ENCODE measurements at places on chromosomes 11 and 22. TPM values are rescaled to one million over a fixed set of nuclear protein-coding genes. Genes with fewer than 3 reads are reported as not detected.

- peak overlapping the region; percentile 54 for H3K4me3 ChIP-seq
- peak; percentile 85 for DNase-seq
- peaks cover 7% of the 10 kb centered on the region for H3K4me1 ChIP-seq
- no peaks in the 10 kb centered on the region for H3K36me3 ChIP-seq
- H3K27ac ChIP-seq, result no peak overlapping the region
Observed at GRCh38 chr22:39388261-39389011, 11.1 kb upstream of the TAB1 start.

DNA sequence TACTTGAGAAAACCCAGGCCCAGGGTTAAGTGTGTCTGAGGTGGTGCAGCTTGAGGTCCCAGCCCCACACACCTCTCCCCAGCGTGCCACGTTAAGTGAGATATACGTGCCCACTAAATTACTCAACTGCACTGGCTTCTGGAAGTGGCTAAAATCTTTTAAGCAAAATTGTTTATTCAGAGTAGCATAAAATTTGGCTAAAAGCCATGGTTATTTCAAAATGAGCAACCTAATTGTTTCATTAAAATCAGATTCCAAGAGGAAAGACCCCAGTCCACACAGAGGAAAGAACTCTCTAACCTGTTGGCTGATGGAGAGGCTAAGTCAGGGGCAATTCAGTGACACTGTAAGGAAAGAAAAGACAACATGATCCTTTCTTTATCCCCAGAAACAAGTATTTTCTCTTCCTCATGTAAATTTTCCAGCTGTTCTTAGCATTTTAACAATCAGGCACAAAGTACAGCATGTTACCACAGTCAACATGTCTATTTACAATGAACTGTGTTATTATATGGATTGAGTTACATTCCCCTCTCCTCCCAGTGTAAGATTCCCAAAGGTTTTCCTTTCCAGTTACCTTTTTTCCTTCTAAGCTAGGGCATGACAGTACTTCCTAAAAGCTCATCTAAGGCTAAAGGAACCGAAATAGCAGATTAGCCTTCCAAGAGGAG, 26.6 kb downstream of the NUP50 start:
- no peaks in the 10 kb centered on the region for H3K27me3 ChIP-seq
- no peak overlapping the region for H3K4me3 ChIP-seq
- no peaks in the 10 kb centered on the region for H3K4me1 ChIP-seq
- H3K36me3 ChIP-seq, result peaks cover 5% of the 10 kb centered on the region

DNA sequence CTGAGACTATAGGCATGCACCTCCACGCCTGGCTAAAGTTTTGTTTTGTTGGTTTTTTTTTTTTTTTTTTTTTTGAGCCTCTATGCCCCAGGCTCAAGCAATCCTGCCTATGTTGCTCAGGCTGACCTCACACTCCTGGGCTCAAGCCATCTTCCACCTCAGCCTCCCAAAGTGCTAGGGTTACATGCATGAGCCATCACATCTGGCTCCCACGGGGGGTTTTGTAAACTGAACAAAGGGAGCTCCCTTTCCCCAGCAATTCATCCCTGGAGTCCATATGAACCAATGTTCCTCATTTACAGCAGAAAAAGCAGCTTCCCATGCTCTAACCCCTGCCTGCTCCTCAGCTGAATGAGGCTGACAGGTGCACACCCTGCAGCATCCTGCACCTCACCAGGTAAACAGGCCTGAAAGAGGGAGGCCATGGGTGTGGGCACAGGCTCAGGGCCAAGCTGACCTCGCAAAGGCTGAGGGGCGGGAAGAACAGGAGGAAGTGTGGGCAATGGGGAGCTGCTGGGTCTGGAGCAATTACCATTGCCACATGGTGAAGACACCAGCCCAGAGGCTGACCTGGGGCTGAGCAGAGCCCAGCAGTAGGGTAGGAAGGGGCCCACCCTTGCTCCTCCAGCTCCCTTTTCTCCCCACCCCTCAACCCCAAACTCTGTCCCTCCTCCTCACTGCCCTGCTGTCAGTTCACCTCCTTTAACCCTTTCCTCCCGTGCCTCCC, 58.2 kb downstream of the RBX1 start:
- H3K27me3 ChIP-seq, result no peaks in the 10 kb centered on the region
- peak; percentile 77 for DNase-seq
- H3K4me3 ChIP-seq, result no peak overlapping the region
- H3K4me1 ChIP-seq, result peaks cover 18% of the 10 kb centered on the region
- peak overlapping the region; percentile 44 for H3K27ac ChIP-seq

- peaks cover 6% of the 10 kb centered on the region for H3K36me3 ChIP-seq
- H3K27me3 ChIP-seq, result no peaks in the 10 kb centered on the region
- H3K27ac ChIP-seq, result no peak overlapping the region
- peaks cover 10% of the 10 kb centered on the region for H3K4me1 ChIP-seq
- H3K4me3 ChIP-seq, result no peak overlapping the region
Observed at GRCh38 chr11:87298155-87298554, 260.4 kb downstream of the TMEM135 start.

- DNase-seq, result no peak
- no peaks in the 10 kb centered on the region for H3K27me3 ChIP-seq
- H3K27ac ChIP-seq, result no peak overlapping the region
- H3K4me1 ChIP-seq, result peaks cover 15% of the 10 kb centered on the region
- no peak overlapping the region for H3K4me3 ChIP-seq
Observed at GRCh38 chr22:19961201-19961580, 19.6 kb upstream of the TXNRD2 start.

DNA sequence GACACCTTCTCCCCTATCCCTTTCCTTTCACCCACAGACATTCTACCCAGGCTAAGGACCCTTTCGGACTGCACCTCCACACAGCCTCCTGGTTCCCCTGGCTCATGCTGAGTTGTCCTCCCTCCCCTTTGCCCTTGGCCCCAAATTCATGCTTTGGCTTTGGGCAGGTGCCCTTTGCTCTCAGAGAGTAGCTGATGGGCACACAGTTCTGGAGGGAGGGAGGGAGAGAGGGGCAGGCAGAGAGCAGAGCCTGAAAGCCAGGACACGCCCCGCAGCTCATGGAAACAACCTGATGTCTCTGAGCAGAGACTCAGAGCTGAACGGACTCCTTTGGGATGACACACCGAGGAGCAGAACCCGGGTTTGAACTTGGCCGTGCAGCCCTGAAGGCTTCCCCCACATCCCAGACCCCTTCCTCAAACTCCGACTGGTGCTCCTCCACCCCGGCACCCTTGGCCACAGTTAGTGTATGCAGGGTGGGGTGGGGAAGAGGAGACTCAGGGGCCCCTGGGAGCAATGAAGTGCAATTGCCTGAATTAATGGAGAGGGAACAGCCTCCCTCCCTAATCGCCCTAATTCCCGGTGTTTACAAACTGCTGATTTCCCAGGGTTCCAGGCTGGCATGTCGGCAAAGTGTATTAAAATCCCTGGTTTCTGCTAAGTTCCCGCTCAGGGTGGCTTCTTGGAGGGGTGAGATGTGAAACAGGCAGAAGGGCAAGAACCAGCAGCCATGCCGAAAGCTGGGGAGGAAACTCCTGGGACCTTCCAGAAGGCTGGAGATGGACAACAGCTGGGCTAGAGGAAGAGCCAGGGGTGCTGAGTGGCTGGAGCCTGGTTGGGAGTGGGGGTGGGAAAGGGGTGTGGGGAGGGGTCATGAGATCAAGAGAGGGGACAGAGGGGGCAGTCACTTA, 71.2 kb upstream of the SHISAL1 start:
- no peak overlapping the region for H3K27ac ChIP-seq
- no peaks in the 10 kb centered on the region for H3K4me1 ChIP-seq
- no peaks in the 10 kb centered on the region for H3K27me3 ChIP-seq
- no peak overlapping the region for H3K4me3 ChIP-seq

DNA sequence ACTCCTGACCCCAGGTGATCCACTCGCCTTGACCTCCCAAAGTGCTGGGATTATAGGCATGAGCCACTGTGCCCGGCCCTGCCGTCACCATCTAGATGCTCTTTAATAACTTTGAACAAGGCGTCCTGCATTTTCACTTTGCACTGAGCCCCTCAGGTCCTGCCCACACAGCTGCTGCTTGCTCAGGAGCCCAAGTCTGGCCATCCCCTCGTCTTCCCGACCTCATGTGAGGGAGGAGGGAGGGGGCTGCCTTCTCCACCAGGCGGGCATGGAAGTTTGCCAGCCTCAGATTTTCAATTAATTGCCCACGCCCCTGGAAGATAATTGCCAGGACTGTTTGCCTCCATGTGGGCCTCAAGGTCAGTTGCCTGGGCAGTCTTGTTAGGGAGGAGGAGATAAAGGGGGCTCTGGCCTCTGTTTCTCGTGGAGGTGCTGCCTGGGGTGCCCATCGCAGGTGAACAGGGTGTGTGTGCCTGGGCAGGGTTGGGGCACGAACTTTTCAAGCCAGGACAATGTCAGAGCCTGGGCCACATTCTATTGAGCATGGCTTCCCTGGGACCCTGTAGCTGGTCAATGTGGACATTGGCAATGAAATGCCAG, 27.9 kb upstream of the MYEOV start:
- no peak overlapping the region for H3K4me3 ChIP-seq
- H3K27me3 ChIP-seq, result no peaks in the 10 kb centered on the region
- H3K27ac ChIP-seq, result no peak overlapping the region
- DNase-seq, result no peak
- H3K36me3 ChIP-seq, result no peaks in the 10 kb centered on the region
- H3K4me1 ChIP-seq, result peaks cover 4% of the 10 kb centered on the region

DNA sequence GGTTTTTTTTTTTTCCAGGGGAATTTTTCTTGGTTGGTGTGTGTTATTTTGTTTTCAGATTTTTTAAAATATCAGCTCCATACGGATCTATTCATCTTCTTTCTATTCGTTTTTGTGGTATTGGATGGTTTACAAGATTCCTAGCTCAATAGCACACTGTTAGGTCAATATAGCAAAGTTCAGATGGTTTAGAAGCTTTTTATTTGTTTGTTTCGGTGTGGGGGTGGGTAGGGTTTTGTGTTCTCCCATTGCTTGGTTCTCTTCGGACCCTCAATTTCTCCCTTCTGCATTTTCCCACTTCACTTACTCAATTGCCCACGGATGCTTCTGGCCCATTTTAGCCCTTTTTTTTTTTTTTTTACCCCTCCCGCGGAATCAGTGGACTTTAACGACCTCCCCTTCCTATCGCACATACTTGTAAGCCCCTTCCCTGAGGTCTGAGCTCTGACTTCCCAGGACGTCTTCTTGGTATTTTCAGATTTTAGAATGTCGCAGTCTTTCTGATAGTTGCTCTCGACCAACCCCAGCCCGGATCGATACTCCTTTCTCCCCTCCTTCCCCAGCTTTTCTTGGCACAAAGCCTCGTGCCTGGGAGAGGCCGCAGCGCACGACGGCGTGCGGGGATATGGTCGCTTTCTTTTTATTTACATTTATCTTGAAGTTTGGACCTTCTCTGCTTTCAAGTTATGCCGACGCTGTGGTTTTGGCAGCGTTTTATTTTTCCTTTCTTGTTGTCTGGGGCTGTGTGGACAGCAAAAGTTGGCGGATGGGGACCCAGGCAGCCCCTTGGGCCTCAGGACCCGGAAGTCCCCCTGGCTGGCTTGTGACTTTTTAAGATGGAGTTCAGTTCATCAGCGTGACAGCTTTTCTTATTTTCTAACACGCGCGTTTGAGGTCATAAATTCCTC, 4.4 kb upstream of the SPDYC start:
- no peak overlapping the region for H3K4me3 ChIP-seq
- H3K4me1 ChIP-seq, result no peaks in the 10 kb centered on the region
- H3K27me3 ChIP-seq, result no peaks in the 10 kb centered on the region
- no peak overlapping the region for H3K27ac ChIP-seq

DNA sequence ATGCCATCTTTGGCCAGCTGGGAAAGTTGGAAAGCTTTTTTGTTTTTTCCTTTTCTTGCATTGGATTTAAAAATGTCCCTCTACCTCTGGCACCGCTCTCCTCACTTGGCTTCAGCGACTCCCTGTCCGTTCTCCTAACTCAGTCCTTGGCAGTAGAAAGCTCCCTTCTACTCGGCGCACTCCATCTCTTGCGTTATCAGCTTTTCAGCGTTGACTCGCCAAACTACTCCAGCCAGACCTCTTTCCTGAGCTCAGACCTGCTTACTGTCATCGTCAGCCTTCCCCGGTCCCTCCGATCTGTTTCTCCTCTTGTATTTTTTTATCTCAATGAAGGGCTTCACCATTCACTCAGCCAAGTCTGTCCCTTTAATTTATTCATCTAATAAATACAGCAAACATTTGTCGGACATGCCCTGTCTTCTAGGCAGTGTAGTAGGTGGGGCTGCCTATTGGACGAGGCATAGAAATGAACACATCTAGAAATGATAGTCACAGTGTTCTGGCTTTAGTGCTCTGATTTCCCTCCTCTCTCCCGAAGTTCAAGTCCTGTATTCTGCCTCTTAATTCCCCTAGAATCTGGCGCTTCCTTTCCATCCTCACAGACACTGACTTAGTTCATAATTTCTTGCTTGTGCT, 839 bp downstream of the CEP164 start:
- no peaks in the 10 kb centered on the region for H3K36me3 ChIP-seq
- peak; percentile 56 for DNase-seq
- H3K27me3 ChIP-seq, result no peaks in the 10 kb centered on the region
- peak overlapping the region; percentile 44 for H3K27ac ChIP-seq

DNA sequence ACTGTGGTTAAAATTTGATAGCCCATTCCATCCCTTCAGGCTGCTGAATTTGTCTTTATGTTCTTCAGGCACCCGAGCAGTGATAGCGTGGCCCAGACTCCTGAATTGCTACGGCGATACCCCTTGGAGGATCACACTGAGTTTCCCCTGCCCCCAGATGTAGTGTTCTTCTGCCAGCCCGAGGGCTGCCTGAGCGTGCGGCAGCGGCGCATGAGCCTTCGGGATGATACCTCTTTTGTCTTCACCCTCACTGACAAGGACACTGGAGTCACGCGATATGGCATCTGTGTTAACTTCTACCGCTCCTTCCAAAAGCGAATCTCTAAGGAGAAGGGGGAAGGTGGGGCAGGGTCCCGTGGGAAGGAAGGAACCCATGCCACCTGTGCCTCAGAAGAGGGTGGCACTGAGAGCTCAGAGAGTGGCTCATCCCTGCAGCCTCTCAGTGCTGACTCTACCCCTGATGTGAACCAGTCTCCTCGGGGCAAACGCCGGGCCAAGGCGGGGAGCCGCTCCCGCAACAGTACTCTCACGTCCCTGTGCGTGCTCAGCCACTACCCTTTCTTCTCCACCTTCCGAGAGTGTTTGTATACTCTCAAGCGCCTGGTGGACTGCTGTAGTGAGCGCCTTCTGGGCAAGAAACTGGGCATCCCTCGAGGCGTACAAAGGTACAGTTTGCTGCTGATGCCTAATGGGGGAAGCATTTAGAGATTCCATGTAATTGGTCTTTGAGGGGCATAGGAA, 4.7 kb downstream of the MADD start:
- no peaks in the 10 kb centered on the region for H3K27me3 ChIP-seq
- H3K4me1 ChIP-seq, result peaks cover 15% of the 10 kb centered on the region
- no peak overlapping the region for H3K27ac ChIP-seq
- DNase-seq, result no peak
- no peak overlapping the region for H3K4me3 ChIP-seq

- DNase-seq, result no peak
- H3K27ac ChIP-seq, result no peak overlapping the region
- no peaks in the 10 kb centered on the region for H3K4me1 ChIP-seq
- no peak overlapping the region for H3K4me3 ChIP-seq
- H3K36me3 ChIP-seq, result no peaks in the 10 kb centered on the region
Observed at GRCh38 chr11:124717421-124717785, 22.3 kb upstream of the NRGN start.

GRCh38 chr11:45107029-45107428, 39.4 kb upstream of the PRDM11 start:
- H3K27ac ChIP-seq, result no peak overlapping the region
- no peak overlapping the region for H3K4me3 ChIP-seq
- H3K36me3 ChIP-seq, result no peaks in the 10 kb centered on the region
- no peak for DNase-seq

GRCh38 chr11:121221496-121222200, 70.9 kb upstream of the SC5D start:
- H3K27ac ChIP-seq, result no peak overlapping the region
- peaks cover 80% of the 10 kb centered on the region for H3K27me3 ChIP-seq
- no peak for DNase-seq
- H3K36me3 ChIP-seq, result no peaks in the 10 kb centered on the region
- no peak overlapping the region for H3K4me3 ChIP-seq

Gene E2F8
- 22.0 TPM for total RNA-seq

Gene DBX1
- total RNA-seq, result not detected

Gene WT1
- not detected for total RNA-seq

Gene MOB2
- total RNA-seq, result 21.8 TPM
